ENCODE measurements at places on chromosomes 7 and 10. TPM values are rescaled to one million over a fixed set of nuclear protein-coding genes. Genes with fewer than 3 reads are reported as not detected.

The ANLN gene
- 72.1 TPM for total RNA-seq

The AGR3 gene
- total RNA-seq, result not detected

The NPS gene
- not detected for total RNA-seq

The PRXL2A gene
- 46.5 TPM for total RNA-seq

The NFE2L3 gene
- total RNA-seq, result 10.0 TPM

The ACTR3C gene
- total RNA-seq, result not detected

The FGFBP3 gene
- 2.2 TPM for total RNA-seq

The GCK gene
- not detected for total RNA-seq

The SPDYE9 gene
- total RNA-seq, result not detected

The PTN gene
- not detected for total RNA-seq

The DNAH11 gene
- total RNA-seq, result 0.26 TPM

The TRIM50 gene
- total RNA-seq, result not detected

The C10orf105 gene
- total RNA-seq, result not detected

The SPDYE1 gene
- not detected for total RNA-seq

The MYL10 gene
- not detected for total RNA-seq

The SUN3 gene
- total RNA-seq, result not detected

The SLF2 gene
- 12.0 TPM for total RNA-seq

The STRIP2 gene
- total RNA-seq, result 7.9 TPM

The OR13A1 gene
- total RNA-seq, result not detected

The AHR gene
- total RNA-seq, result 13.3 TPM

The COL28A1 gene
- total RNA-seq, result 0.91 TPM

The SHTN1 gene
- 30.8 TPM for total RNA-seq

The OR2A12 gene
- not detected for total RNA-seq

The METTL27 gene
- 12.3 TPM for total RNA-seq

The PRKCQ gene
- 4.2 TPM for total RNA-seq

The PROSER2 gene
- total RNA-seq, result 34.3 TPM

The LHFPL3 gene
- not detected for total RNA-seq

The GRID1 gene
- total RNA-seq, result 0.38 TPM

The PPP1R17 gene
- not detected for total RNA-seq

The IGF2BP3 gene
- total RNA-seq, result 25.1 TPM

The SLC13A4 gene
- not detected for total RNA-seq

The SEMA3A gene
- 6.3 TPM for total RNA-seq

The ACSM6 gene
- not detected for total RNA-seq

The SEMA4G gene
- 7.2 TPM for total RNA-seq

The SRI gene
- 129 TPM for total RNA-seq

The NODAL gene
- not detected for total RNA-seq

The GSTO1 gene
- total RNA-seq, result 261 TPM

The MSMB gene
- total RNA-seq, result not detected

The KCNMA1 gene
- 75.8 TPM for total RNA-seq

The ARHGEF35 gene
- 0.23 TPM for total RNA-seq

The GIMAP5 gene
- not detected for total RNA-seq

The CFAP69 gene
- total RNA-seq, result 3.2 TPM

The CTAGE6 gene
- total RNA-seq, result not detected

The ZNF239 gene
- total RNA-seq, result 2.5 TPM

The RET gene
- total RNA-seq, result 0.50 TPM

The CLCN1 gene
- 0.06 TPM for total RNA-seq

The CPN1 gene
- total RNA-seq, result 0.16 TPM

The TRPV5 gene
- total RNA-seq, result not detected

The CHAT gene
- not detected for total RNA-seq

The CPA4 gene
- 12.3 TPM for total RNA-seq

The PHYHIPL gene
- 0.54 TPM for total RNA-seq

The GIMAP6 gene
- not detected for total RNA-seq

The NUTM2E gene
- total RNA-seq, result 0.39 TPM

The CAMK2G gene
- total RNA-seq, result 21.1 TPM

The C7orf25 gene
- 1.00 TPM for total RNA-seq
